ENCODE measurements at places on chromosomes 12 and 14.

- DNase-seq = peak; percentile 57
Observed at GRCh38 chr12:24759155-24759554, 189.7 kb downstream of the BCAT1 start.

DNA sequence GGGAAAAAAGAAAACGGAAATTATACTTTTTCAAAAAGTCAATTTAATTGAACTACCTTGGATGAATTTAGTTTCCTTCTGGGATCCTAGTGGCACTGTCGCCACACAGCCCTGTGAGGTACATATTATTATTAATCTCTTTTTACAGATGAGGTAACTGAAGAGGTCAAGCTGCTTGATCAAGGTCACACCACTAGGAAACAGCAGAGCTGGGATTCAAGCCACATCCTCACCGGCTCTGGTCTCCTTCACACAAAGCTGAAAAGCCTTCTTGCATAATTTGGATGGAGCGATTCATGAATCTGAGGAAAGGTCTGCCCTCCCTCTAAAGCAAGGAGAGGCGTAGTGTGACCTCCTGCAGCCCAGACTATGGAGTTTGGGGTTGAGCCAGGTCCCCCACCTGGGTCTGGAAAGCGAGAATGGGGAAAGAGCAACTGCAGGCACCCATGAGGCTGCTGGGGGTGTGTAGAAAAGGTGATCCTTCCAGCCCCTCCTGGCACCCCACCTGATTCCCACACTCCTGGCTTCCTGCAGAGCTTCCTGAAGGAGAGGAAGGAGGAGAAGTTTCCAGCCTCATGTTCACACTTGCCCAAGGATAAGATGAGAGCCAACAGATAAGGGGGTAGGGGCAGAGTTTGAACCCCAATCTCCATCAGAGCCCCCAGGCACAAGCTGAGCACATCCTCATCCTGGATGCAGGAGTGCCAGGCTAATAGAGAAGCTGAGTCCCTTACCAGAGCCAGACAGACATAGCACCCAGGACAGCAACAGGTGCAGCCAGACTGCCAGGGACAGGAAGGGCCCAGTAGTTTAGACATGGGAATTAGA is 3.9 kb upstream of the KRT79 start:
- DNase-seq = peak; percentile 48

DNA sequence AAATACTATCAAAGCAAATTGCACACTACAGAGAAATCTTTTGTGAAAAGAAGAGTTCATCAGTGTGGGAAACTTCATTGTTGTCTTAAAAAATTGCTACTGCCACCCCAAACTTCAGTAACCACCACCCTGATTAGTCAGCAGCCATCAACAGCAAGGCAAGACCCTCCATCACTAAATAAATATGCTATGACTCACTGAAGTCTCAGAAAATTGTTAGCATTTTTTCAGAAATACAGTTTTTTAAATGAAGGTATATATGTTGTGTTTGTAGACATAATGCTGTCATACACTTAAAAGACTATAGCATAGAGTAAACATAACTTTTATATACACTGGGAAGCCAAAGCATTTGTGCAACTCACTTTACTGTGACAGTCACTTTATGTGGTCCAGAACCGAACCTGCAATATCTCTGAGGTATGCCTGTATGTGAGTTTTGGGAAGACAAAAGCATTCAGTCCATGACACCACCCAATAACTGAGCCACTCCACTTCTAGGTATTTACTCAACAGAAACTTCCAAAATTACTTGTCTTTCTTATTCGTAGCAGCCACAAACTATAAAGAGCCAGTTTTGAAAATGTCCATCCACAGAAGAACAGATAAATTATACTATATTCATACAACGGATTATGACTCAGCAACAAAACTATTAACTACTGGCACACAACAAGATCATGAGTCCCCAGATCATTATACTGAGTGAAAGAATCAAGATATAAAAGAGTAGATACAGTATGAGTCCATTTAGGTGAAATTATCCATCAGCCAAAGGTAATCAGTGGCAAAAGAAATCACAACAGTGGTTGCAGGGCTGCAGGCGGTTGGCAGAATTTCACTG is 649.6 kb downstream of the BCL11B start:
- peak; percentile 60 for DNase-seq

- DNase-seq = no peak
Observed at GRCh38 chr14:32677129-32677780, 261.4 kb upstream of the NPAS3 start.

GRCh38 chr14:52948039-52948438 is 2.8 kb downstream of the FERMT2 start:
- no peak for DNase-seq

DNA sequence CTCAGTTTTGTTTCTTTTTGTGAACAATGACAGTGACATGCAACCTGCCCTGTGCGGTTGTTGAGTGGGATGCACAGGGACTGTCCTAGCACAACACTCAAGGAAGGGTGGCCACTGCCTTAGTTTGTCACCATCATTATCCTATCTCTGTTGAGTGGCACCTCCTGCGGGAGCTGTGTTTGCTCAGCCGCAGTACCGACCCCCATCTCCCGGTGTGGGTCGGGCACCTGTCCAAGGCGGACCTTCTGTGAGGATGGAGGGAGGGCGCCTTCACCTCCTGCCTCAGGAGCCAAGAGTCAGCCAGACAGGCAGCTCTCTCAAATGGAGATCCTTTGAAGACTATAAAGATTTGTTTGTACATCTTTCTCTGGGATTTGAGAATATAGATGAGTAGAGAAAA is 142.1 kb downstream of the TSPAN9 start:
- no peak for DNase-seq
